H9 (cell line): ENCODE measurements at places on chromosomes 12 and 14. TPM values are rescaled to one million over a fixed set of nuclear protein-coding genes. Genes with fewer than 3 reads are reported as not detected.

DUSP6 gene
- total RNA-seq, result 35.3 and 39.5 TPM in 2 replicates

MMP14 gene
- 56.5 and 60.3 TPM in 2 replicates for total RNA-seq

KRT79 gene
- total RNA-seq, result not detected in 2 replicates

GLI1 gene
- 25.8 and 28.4 TPM in 2 replicates for total RNA-seq

STAC3 gene
- 2.0 and 2.8 TPM in 2 replicates for total RNA-seq

SERPINA9 gene
- total RNA-seq, result not detected in 2 replicates

ITGB7 gene
- 0.26 and 0.39 TPM in 2 replicates for total RNA-seq

- DNase-seq, result no peak
These were observed 127.2 kb upstream of the ATF7IP start for GRCh38 chr12:14238221-14238792.

GRCh38 chr14:36070031-36070719 lies 106.3 kb downstream of the PTCSC3 start:
- DNase-seq, result peak; percentile 78

- no peak for DNase-seq
These were observed 94.2 kb downstream of the LLPH start for GRCh38 chr12:66036317-66036716.

DNA sequence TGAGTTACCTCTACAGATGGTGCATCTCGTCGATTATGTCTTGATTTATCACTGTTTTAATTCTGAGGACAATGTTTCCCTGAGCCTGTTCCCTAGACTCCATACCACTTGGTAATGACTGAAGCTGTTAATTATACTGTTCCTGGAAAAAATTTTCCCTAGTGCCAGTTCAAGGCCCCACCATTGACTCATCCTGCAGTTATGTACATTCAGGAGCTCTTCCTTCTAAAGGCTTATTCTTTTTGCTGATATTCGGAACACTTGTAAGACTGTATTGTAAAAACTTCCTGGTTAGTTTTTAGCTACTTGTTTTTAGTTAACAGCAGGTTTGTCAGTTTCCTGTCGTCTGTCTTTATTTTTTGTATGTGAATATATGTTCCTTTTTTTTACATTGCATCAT lies 30.4 kb upstream of the PPP2R5E start:
- DNase-seq, result no peak

- no peak for DNase-seq
These were observed 8.9 kb upstream of the GLRX5 start for GRCh38 chr14:95525999-95526398.

- DNase-seq, result no peak
These were observed 3.9 kb downstream of the LRCOL1 start for GRCh38 chr12:132606466-132606865.

DNA sequence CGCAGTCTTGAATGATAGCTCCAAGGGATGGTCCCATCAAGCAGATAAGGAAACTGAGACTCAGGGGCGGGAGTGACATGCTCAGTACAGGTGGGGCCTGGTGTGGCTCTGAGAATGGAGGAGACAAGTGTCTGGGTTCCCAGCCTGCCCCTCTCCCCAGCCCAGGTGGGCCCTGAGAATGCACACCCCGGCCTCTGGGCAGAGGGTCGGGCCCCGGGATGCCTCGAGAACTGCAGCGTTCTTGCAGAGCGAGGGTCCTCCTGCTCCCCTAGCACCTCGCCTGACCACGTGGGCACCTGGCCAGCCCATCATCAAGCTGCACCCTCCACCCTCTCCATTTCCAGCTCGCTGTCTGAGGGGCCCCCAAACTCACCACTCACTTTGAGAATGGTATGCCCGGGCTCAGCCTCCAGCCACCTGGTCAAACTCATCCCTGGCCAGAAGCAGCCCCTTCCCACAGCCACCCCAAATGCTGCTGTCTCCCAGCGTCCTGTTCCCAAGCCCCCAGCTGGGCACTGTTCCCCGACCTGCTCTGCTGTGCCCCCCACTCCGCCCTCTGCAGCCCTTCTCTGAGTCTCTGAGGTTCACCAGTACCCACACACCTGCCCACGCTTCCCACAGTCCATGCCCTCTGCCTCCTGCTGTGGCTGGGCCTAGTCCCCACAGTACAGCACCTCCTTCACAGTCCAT lies 44.3 kb downstream of the CYP46A1 start:
- peak; percentile 24 for DNase-seq

GRCh38 chr12:1676043-1676442 lies 14.8 kb upstream of the ADIPOR2 start:
- DNase-seq, result no peak

GRCh38 chr14:94036313-94037167 lies 10.4 kb downstream of the OTUB2 start:
- DNase-seq, result peak; percentile 86

- DNase-seq, result no peak
These were observed 124.0 kb upstream of the CPM start for GRCh38 chr12:69056743-69057515.

GRCh38 chr12:107917912-107918800 lies 143.7 kb downstream of the ASCL4 start:
- DNase-seq, result peak; percentile 80

DNA sequence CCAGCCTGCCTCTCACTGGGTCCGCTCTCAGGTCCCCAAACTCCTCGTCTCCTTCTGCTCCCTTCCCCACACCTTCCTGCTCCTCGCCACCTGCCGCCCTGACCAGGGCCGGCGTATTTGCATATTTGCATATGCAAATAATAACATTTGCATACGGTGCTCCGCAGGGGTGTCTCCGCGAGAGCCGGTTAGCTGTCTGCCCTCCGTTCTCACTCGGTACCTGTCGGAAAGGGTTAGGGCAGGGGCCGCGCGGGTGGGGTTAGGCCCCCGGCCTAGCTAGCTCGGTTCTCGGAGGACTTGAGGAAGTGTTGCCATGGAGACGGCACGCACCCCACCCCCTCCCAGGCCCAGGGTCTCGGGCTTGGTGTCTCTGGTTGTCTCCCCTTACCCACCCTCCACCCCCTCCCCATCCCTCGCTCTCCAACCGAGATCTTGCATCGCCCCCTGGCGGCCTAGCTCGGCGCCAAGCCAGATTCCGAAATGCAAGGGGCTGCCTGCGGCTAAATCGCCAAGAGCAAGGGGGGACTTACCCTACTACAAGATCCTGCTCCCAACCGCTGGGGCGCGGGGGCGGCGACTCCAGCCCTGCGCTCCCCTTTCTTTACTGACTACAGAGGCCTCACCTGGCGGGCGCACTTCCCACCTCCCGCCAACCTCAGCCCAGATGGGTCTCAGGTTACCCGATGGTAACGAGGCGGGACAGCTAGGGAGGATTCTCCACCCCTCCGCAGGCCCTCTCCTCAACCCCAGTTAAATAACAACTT lies 8.1 kb downstream of the STAC3 start:
- peak; percentile 96 for DNase-seq

DNA sequence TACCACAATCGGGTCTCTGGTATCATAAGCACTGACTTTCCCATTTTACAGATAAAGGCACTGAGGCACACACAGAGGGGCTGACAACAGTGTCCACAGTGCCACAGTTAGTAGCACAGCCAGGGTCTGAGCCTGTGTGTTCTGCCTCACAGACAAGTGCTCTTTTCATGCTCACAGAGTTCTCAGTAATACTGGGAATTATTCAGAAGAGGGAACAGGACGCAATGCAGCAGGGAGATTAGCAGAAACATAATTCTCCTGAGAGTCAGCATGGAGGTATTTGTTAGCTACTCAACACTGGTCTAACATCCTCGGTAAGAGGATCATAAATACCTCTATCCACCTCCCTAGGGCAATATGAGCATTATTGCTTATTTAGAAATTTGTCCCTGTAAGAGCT lies 219.3 kb upstream of the EEA1 start:
- no peak for DNase-seq

DNA sequence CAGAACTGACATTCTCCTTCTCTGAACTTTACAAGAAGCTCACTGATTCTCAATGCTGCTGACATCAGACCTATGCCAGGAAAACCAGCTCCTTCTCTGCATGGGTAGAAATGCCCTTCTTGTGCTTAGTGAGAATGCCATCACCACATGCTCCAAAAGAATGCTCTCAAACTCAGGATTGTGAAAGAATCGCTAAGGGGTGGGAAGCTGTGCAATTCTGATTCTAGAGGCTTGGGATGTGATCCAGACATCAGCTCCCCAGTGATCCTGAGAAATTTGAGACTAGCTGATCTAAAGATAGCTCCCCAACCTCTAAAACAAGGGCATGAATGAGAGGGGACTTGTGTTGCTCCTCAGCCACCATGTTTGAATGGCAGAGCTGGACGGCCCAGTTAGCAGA lies 113.2 kb downstream of the DPF3 start:
- no peak for DNase-seq

GRCh38 chr12:22271023-22271422 lies 63.5 kb downstream of the ST8SIA1 start:
- no peak for DNase-seq

GRCh38 chr12:111444314-111444924 lies 38.7 kb downstream of the SH2B3 start:
- no peak for DNase-seq
